Right atrium auricular region (tissue), 2 donors: ENCODE measurements at places on chromosomes 13 and 19.

GRCh38 chr19:12675940-12676339, 5.7 kb downstream of the DHPS start:
- no peak for DNase-seq
- H3K4me3 ChIP-seq: no peak overlapping the region
- no peaks in the 10 kb centered on the region for H3K27me3 ChIP-seq
- peaks cover 61% of the 10 kb centered on the region for H3K36me3 ChIP-seq

DNA sequence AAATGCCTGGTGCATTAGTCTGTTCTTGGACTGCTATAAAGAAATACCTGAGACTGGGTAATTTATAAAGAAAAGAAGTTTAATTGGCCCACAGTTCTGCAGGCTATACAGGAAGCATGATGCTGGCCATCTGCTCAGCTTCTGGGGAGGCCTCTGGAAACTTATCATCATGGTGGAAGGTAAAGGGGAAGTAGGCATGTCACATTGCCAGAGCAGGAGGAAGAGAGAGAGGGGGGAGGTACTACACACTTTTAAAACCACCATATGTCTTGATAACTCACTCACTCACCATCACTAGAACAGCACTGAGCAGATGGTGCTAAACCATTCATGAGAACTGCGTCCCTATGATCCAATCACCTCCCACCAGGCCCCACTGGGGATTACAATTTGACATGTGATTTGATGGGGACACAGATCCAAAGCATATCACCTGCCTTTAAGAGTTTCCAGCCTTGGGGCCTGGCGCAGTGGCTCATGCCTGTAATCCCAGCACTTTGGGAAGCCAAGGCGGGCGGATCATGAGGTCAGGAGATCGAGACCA, 219.0 kb downstream of the KATNAL1 start:
- no peak for DNase-seq
- no peaks in the 10 kb centered on the region for H3K27me3 ChIP-seq
- no peaks in the 10 kb centered on the region for H3K36me3 ChIP-seq
- H3K4me3 ChIP-seq: no peak overlapping the region
- no peak overlapping the region for H3K27ac ChIP-seq

DNA sequence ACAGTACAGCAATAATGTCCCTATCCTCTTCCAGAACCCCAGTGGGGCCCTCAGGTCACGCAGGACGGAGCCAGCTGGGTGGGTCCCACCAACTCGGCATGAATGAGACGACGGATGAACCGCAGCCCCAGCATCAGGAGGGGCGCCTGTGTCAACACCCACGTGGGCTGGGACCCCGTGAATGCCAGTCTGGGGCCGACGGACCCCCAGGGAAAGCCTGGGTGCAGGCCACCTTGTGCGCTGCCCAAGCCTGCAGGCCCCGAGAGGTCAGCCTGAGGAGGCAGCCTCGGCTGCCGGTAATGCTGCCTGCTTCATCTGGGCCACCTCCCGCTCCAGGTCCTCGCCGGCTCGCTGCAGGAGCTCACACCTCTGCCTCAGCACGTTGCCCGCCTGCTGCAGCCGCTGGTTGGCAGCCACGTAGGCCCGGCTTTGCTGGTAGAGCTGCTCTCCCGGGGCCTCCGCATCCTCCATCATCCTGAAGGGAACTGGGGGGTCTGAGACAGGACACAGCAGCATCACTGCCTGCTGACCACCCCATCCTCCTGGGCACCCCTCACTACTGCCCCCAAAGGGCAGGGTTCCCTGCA, 4.2 kb downstream of the C19orf25 start:
- H3K4me3 ChIP-seq: no peak overlapping the region
- peaks cover 50% of the 10 kb centered on the region for H3K4me1 ChIP-seq
- no peaks in the 10 kb centered on the region for H3K36me3 ChIP-seq
- peaks cover 12% of the 10 kb centered on the region for H3K27me3 ChIP-seq
- H3K27ac ChIP-seq: no peak overlapping the region

GRCh38 chr19:1627194-1627593, 21.9 kb upstream of the UQCR11 start:
- no peaks in the 10 kb centered on the region for H3K27me3 ChIP-seq
- H3K27ac ChIP-seq: no peak overlapping the region
- no peaks in the 10 kb centered on the region for H3K36me3 ChIP-seq
- no peak for DNase-seq
- no peak overlapping the region for H3K4me3 ChIP-seq
- H3K4me1 ChIP-seq: no peaks in the 10 kb centered on the region
